ENCODE measurements at places on chromosomes 4 and X. TPM values are rescaled to one million over a fixed set of nuclear protein-coding genes. Genes with fewer than 3 reads are reported as not detected.

The ERVMER34-1 gene
- 2.6 TPM for total RNA-seq

The IL13RA2 gene
- total RNA-seq, result 0.47 TPM

The ADH4 gene
- not detected for total RNA-seq

GRCh38 chrX:78024349-78025059 lies 55.1 kb upstream of the PGAM4 start:
- H3K27me3 ChIP-seq, result no peaks in the 10 kb centered on the region
- no peaks in the 10 kb centered on the region for H3K36me3 ChIP-seq
- H3K27ac ChIP-seq, result no peak overlapping the region
- DNase-seq, result no peak
- H3K4me3 ChIP-seq, result no peak overlapping the region

- H3K36me3 ChIP-seq, result peaks cover 20% of the 10 kb centered on the region
- no peak overlapping the region for H3K27ac ChIP-seq
- DNase-seq, result no peak
- H3K27me3 ChIP-seq, result no peaks in the 10 kb centered on the region
- H3K4me1 ChIP-seq, result no peaks in the 10 kb centered on the region
These were observed 23.1 kb downstream of the TMEM184C start for GRCh38 chr4:147640331-147640730.

- H3K4me3 ChIP-seq, result no peak overlapping the region
- H3K4me1 ChIP-seq, result peaks cover 11% of the 10 kb centered on the region
- DNase-seq, result no peak
- no peaks in the 10 kb centered on the region for H3K36me3 ChIP-seq
- H3K27ac ChIP-seq, result no peak overlapping the region
These were observed 27.3 kb downstream of the ASB5 start for GRCh38 chr4:176241703-176242102.

GRCh38 chr4:111323496-111323895 lies 700.6 kb upstream of the PITX2 start:
- H3K4me3 ChIP-seq, result no peak overlapping the region
- H3K36me3 ChIP-seq, result no peaks in the 10 kb centered on the region
- no peaks in the 10 kb centered on the region for H3K27me3 ChIP-seq
- DNase-seq, result no peak
- no peaks in the 10 kb centered on the region for H3K4me1 ChIP-seq
